DMS153 (cell line): ENCODE measurements at places on chromosomes 6 and 20.

DNA sequence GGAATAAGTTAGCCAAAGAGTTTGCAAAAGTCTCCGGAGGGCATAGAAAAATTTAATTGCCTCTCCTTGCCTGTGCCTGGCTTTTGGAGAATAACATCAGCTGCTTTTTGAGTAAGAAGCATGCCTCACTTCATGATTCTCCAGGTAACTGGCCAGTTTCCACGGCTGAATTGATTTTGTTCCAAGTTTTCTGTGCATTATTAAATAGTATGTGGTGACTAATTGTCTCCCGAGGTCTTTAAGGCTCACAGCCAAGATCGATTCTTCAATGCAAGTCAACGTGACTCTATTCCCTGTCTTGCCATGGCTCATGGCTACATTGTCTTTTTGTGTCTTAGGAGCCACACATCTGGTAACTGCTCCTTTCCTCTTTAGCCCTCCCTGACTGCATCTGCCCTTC is 54.2 kb downstream of the CNR1 start:
- DNase-seq, result no peak

- DNase-seq, result peak; percentile 25
Measured at GRCh38 chr20:62624325-62624690, 18.0 kb upstream of the SLCO4A1 start.

- peak; percentile 28 for DNase-seq
Measured at GRCh38 chr6:27839626-27840475, 72.3 kb downstream of the OR2B2 start.

DNA sequence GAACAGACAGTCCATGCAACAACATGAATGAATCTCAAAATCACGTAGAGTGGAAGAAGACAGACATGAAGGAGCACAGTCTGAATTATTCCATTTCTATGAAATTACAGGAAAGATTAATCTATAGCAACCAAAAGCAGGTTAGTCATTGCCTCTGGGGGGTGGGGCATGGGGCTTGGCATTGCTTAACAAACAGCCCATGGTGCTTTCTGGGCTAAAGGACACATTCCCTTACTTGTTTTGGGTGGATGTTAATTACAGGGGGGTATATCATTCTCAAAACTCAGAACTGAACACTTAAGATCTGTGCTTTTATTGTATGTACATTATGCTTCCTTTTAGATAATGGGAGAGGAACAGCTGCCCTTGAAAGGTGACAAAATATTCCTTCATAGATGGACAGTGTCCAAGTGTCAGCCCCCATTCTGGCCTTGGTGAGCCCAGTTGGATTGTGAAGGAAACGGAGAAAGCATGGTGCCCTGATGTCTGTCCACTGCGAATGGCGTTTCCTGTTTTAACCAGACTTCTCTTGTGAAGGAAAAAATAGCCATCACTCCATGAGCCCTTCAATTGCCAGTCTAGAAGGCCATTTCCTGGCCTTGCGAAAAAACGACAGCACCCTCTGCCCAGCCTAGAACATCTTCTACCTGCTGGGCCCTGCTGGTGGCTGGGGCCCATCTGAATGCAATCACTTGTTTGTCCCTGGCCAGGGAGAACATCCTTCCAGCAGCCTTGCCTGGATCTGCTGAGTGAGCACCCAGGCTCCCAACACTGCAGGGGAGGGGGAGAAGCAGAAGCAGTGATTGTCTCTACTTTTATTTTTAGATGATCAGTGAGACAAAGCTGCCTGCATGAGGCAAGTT is 179.7 kb downstream of the BCAS1 start:
- no peak for DNase-seq

- DNase-seq, result no peak
Measured at GRCh38 chr6:107124934-107125348, 9.6 kb upstream of the BEND3 start.

GRCh38 chr6:52636830-52637229 is 34.1 kb upstream of the TMEM14A start:
- DNase-seq, result no peak

GRCh38 chr6:110369066-110369465 is 10.9 kb upstream of the METTL24 start:
- DNase-seq, result no peak
